ENCODE measurements at places on chromosomes 2 and 18.

- DNase-seq = no peak
Measured at GRCh38 chr2:42296226-42296625, 64.8 kb downstream of the COX7A2L start.

DNA sequence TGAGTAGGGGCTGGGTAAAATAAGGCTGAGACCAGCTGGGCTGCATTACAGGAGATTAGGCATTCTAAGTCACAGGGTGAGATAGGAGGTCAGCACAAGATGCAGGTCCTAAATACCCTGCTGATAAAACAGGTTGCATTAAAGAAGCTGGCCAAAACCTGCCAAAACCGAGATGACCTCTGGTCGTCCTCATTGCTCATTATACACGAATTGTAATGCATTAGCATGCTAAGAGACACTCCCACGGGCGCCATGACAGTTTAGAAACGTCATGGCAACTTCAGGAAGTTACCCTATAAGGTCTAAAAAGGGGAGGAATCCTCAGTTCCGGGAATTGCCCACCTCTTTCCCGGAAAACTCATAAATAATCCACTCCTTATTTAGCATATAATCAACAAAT lies 132.2 kb downstream of the ARL4C start:
- no peak for DNase-seq

- no peak for DNase-seq
Measured at GRCh38 chr2:113896791-113897190, 6.9 kb downstream of the ACTR3 start.

DNA sequence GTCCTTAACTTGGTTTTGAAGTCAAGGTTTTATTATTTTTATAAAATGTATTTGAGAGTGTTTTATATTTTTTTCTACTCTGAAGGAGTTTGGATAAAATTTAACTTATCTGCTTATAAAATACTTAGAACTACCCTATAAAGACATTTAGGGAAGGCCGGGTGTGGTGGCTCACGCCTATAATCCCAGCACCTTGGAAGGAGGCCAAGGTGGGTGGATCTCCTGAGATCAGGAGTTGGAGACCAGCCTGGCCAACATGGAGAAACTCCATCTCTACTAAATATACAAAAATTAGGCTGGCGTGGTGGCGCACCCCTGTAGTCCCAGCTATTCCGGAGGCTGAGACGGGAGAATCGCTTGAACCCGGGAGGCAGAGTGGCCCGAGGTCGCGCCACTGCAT lies 486.4 kb downstream of the DSC3 start:
- no peak for DNase-seq

DNA sequence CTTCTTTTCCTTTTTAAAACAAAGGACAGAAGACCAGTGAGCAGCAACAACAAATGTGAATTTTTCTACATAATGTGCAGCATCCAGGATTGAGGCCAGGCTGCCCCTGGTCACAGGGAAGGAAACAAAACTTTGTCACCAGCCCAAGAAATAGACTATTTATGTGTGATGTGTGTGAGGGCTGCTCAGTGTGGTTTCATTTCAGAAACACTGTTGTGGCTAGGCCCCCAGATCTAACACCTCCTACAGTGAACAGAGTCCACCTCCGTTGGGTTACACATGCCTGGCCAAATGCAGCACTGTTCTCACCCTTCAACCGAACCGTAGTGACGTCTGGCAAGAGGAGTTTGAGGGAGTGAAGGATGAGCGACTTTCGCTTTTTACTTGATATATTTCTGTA lies 146.3 kb upstream of the RIOK3 start:
- no peak for DNase-seq
